ENCODE measurements at places on chromosomes 5 and 9.

DNA sequence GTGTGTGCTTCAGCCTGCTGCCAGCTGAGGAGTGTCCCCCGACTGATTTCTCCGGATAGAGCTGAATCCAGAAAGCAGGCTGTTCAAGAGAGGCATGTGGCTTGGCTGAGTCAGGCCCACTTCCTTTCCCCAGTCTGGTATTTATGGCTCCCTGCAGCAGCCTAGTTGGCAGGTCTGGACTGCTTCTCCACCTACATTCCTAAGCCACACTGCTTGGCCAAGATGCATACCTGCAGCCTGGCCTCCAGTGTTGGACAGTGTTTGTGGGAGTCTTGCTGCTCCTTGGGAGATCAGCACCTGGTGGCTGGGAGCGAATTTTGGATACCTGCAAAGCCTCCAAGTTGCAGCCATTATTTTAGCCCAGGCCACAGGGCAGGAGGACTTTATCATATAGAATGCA, 670.8 kb downstream of the ACTL7B start:
- DNase-seq, result no peak

- DNase-seq, result no peak
These were observed 128.8 kb upstream of the FBXL7 start for GRCh38 chr5:15371184-15371583.

- DNase-seq, result no peak
These were observed 10.8 kb downstream of the PRRX2 start for GRCh38 chr9:129676287-129676686.

GRCh38 chr5:169162407-169162806, 138.5 kb downstream of the SLIT3 start:
- DNase-seq, result no peak

DNA sequence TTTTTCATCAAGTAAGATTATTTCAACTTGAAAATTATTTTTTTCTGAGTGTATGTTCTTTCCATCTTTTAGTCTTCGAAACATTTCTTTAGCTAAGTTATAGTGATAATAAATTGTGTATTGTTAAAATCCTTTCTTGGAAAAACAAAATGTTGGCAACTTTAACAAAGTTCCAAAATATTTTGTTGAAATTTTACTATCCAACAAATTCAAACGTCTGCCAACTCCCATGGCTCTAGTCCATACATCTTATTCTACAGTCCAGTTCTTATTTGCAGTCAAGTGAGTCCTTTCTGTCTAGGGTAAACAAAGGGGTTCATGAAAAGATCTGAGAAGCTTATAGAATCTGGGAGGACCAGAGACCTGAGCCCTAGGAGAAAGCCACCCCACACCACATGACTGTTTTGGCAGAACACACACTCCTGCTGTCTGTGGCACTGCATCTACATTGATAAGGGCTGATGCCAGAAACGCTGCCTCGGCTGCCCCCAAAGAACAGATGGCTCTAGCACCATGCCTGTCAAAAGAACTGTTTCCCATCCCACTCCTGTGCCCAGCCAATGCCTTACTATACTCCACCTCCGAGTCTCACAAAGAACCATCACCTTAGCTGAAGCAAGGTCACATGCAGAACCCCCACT, 47.5 kb downstream of the FEM1C start:
- DNase-seq, result no peak

- no peak for DNase-seq
These were observed 48.4 kb upstream of the CDK5RAP2 start for GRCh38 chr9:120628207-120628924.

Data from stimulated activated CD8-positive, alpha-beta memory T cell treated with anti-CD3 and anti-CD28 coated beads, Interleukin-15, amount 100 ng/mL, for 4 hours (primary cell).